ENCODE measurements at places on chromosomes 13 and 19.
A peak's percentile ranks its signal among the peaks of the same experiment; 100 is the strongest.

- no peak for DNase-seq
- peak overlapping the region; percentile 94 for H3K27ac ChIP-seq
- peaks cover 25% of the 10 kb centered on the region for H3K36me3 ChIP-seq
- peak overlapping the region; percentile 82 for H3K4me3 ChIP-seq
These were observed 616 bp downstream of the HNRNPUL1 start for GRCh38 chr19:41264581-41265394.

- H3K27ac ChIP-seq: no peak overlapping the region
- no peak for DNase-seq
- no peaks in the 10 kb centered on the region for H3K27me3 ChIP-seq
These were observed 1.5 kb downstream of the NDFIP2 start for GRCh38 chr13:79482281-79482970.

DNA sequence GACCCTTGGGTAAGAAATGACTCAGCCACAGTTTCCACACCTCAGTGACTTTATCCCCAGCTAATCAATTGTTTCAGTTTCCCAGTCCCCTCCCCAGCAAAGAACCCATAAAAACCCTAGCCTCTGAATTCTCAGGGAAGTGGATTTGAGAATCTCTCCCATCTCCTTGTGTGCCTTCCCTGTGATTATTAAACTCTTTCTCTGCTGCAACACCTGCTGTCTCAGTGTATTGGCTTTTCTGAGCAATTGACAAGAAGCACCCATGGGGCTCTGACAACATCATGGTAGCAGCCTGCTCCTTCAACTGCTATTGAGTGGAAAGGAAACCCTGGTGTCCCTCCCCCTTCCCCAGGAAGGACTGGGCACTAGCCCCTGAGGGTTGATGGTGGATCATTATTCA is 73.7 kb downstream of the UQCRFS1 start:
- no peaks in the 10 kb centered on the region for H3K4me1 ChIP-seq
- DNase-seq: no peak
- H3K4me3 ChIP-seq: no peak overlapping the region
- no peaks in the 10 kb centered on the region for H3K36me3 ChIP-seq

DNA sequence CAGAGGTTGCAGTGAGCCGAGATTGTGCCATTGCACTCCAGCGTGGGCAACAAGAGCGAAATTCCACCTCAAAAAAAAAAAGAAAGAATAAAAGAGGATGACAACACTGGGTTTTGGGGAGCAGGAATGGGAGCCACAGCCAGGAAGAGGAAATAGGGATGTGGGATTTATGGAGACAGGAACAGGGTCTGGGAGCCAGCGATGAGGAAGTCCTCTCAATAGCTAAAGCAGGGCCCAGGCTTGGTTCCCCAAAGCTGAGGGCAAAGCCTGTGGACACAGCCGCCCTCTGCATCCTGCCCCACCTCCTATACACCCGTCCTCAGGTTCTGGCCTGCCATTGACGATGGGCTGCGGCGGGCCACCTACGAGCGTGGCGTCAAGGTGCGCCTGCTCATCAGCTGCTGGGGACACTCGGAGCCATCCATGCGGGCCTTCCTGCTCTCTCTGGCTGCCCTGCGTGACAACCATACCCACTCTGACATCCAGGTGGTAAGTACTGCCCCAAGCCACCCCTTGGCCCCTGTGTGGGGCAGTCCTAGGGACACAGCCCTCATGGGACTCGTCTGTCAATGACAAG is 13.6 kb downstream of the HIPK4 start:
- H3K36me3 ChIP-seq: peaks cover 58% of the 10 kb centered on the region
- no peaks in the 10 kb centered on the region for H3K27me3 ChIP-seq
- no peak overlapping the region for H3K27ac ChIP-seq
- H3K4me1 ChIP-seq: no peaks in the 10 kb centered on the region
- no peak for DNase-seq
- H3K4me3 ChIP-seq: no peak overlapping the region

GRCh38 chr13:49342454-49342853 is 94.7 kb downstream of the CDADC1 start:
- no peak overlapping the region for H3K27ac ChIP-seq
- no peak for DNase-seq
- H3K4me1 ChIP-seq: no peaks in the 10 kb centered on the region
- peaks cover 2% of the 10 kb centered on the region for H3K36me3 ChIP-seq
- H3K4me3 ChIP-seq: no peak overlapping the region
- H3K27me3 ChIP-seq: no peaks in the 10 kb centered on the region

- peak within 1 kb of the TSS; percentile 82 for H3K27ac ChIP-seq
- H3K27me3 ChIP-seq: no peaks in the 10 kb centered on the region
- DNase-seq: peak; percentile 85
- peaks cover 2% of the 10 kb centered on the region for H3K36me3 ChIP-seq
These were observed at the start of gene SHFL for GRCh38 chr19:10085641-10086590. Gene SHFL (plus strand): TSS chr19:10086317. CDS start chr19:10086428, 111 bp downstream.

DNA sequence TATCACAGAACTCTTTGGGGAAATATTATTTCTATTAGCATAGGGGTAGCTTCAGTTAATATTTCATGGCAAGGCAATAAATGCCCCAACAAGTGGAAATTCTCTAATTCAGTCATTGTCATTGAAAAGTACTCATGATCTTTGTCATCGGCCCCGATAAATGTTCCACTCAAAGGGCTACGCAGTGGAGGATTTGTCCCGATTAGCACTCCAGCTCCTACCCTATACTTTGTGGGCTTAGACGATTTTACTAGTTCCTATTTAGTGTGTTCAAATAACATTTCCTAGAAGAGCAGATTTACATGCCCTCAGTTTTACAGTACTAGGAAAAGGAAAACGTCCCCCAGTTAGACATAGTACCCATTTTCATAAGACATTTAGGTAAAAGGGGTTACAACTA is 38.0 kb upstream of the ATP12A start:
- H3K4me3 ChIP-seq: no peak overlapping the region
- no peak overlapping the region for H3K27ac ChIP-seq
- DNase-seq: no peak
- H3K27me3 ChIP-seq: no peaks in the 10 kb centered on the region
- H3K36me3 ChIP-seq: no peaks in the 10 kb centered on the region
- H3K4me1 ChIP-seq: no peaks in the 10 kb centered on the region

- H3K4me3 ChIP-seq: no peak overlapping the region
- no peaks in the 10 kb centered on the region for H3K27me3 ChIP-seq
- no peaks in the 10 kb centered on the region for H3K4me1 ChIP-seq
These were observed 7.1 kb downstream of the QTRT1 start for GRCh38 chr19:10708291-10708690.

- peaks cover 34% of the 10 kb centered on the region for H3K4me1 ChIP-seq
- no peak for DNase-seq
- peaks cover 55% of the 10 kb centered on the region for H3K36me3 ChIP-seq
- no peak overlapping the region for H3K27ac ChIP-seq
These were observed 5.9 kb downstream of the PTBP1 start for GRCh38 chr19:803099-803561.

DNA sequence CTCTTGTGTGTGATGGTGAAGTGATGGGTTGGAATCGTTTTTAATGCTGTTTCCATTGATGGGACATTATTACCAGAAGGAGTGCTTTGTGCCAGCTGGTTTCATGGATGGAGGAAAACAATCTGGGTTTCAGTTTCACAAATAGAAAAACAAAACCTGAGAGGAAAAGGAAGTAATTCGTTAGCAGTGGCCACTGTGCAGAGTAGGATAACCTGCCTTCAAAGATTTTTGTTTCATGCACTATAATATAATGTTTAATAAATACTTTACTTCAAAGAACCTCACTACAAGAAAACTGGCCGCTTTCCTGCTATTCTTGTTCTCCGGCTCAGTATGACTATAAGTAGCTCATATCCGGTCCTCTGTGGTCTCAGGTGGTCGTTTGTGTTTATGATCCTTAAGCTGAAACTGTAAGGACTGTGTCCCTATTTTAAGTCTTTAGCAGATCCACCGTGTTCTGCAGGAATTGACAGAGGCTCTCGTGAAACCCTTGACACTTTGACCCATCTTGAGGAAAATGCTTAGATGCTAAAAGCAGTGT is 104.7 kb downstream of the GGACT start:
- no peaks in the 10 kb centered on the region for H3K36me3 ChIP-seq
- H3K27me3 ChIP-seq: no peaks in the 10 kb centered on the region
- DNase-seq: no peak
- H3K27ac ChIP-seq: no peak overlapping the region
- no peaks in the 10 kb centered on the region for H3K4me1 ChIP-seq

GRCh38 chr19:53511933-53512374 is 26.0 kb upstream of the ZNF331 start:
- H3K27me3 ChIP-seq: no peaks in the 10 kb centered on the region
- no peak overlapping the region for H3K27ac ChIP-seq
- no peaks in the 10 kb centered on the region for H3K4me1 ChIP-seq
- no peaks in the 10 kb centered on the region for H3K36me3 ChIP-seq

Data from ascending aorta (tissue), 2 donors.